Uterus (tissue), 4 donors: ENCODE measurements at places on chromosomes 4 and X. TPM values are rescaled to one million over a fixed set of nuclear protein-coding genes. Genes with fewer than 3 reads are reported as not detected.

The PLXNB3 gene
- total RNA-seq: 7.9 TPM

The POU3F4 gene
- total RNA-seq: not detected

The SLC9B1 gene
- 2.5 TPM for total RNA-seq

The TLR2 gene
- 1.3 TPM for total RNA-seq

The RTL5 gene
- 9.7 TPM for total RNA-seq

GRCh38 chrX:118530219-118530911, 34.8 kb downstream of the DOCK11 start:
- no peak for DNase-seq

- DNase-seq: no peak
These were observed 33.7 kb downstream of the GABRB1 start for GRCh38 chr4:47065051-47065481.
